ENCODE measurements at places on chromosomes 11 and 22. TPM values are rescaled to one million over a fixed set of nuclear protein-coding genes. Genes with fewer than 3 reads are reported as not detected.

- H3K27me3 ChIP-seq = no peaks in the 10 kb centered on the region
- H3K27ac ChIP-seq = no peak overlapping the region
- DNase-seq = no peak
- H3K4me3 ChIP-seq = no peak overlapping the region
- no peaks in the 10 kb centered on the region for H3K4me1 ChIP-seq
- H3K36me3 ChIP-seq = no peaks in the 10 kb centered on the region
These were observed 68.2 kb upstream of the SESN3 start for GRCh38 chr11:95299078-95299679.

DNA sequence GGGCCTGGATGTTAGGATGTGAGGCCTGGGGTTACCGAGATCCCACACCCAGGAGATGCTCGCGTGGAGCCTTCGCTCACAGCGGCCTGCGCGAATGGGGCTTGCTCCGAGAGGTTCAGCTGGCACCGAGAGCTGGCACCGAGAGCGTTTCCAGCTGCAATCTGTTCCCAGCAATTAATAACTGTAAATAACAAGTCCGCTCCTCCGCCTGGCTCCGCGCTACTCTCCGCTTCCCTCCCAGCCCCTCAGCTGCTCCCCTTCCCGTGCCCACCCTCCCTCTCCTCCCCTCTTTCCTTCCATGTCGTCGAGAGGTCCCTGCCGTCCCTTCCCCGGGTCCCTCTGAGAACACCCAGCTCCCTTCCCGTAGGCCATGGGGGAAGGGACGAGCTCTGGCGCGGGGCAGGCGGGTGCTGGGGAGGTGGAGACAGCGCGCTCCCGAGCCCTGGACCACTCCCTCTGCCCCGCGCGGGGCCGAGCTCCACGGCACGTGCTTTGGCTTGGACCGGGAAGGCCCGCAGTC, 110.8 kb downstream of the WNT7B start:
- no peak for DNase-seq
- peaks cover 54% of the 10 kb centered on the region for H3K27me3 ChIP-seq
- peaks cover 33% of the 10 kb centered on the region for H3K4me1 ChIP-seq
- H3K27ac ChIP-seq = no peak overlapping the region
- H3K36me3 ChIP-seq = no peaks in the 10 kb centered on the region
- H3K4me3 ChIP-seq = no peak overlapping the region

- H3K36me3 ChIP-seq = no peaks in the 10 kb centered on the region
- no peak for DNase-seq
- peaks cover 2% of the 10 kb centered on the region for H3K4me1 ChIP-seq
These were observed 14.4 kb downstream of the ETS1 start for GRCh38 chr11:128572965-128573364.

DNA sequence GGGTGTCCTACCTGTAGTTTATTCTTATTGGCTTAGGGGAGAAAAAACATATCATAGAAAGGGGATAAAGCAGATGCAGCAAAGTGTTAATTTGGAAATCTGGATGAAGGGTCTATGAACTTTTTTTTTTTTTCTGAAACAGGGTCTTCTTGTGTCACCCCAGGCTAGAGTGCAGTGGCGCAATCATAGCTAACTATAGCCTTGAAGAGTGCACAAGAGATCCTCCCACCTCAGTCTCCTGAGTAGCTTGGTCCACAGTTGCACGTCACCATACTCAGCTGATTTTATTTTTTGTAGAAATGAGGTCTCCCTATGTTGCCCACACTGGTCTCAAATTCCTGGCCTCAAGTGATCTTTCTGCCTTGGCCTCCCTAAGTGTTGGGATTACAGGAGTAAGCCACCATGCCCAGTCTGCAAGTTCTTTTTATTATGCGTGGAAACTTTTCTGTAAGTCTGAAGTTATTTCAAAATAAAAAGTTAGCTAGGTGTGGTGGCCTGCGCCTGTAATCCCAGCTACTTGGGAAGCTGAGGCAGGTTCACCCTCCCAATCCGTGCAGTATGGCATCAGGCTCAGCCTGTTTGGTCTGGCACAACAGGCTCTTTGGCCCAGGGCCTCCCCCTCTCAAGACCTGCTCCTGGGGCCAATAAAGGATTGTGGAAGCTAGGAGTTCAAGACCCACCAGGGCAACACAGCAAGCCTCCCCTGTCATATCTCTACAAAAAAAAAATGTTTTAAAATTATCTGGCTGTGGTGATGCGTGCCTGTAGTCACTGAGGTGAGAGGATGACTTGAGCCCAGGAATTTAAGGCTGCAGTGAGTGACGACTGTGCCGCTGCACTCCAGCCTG, 111.9 kb downstream of the MED15 start:
- no peaks in the 10 kb centered on the region for H3K4me1 ChIP-seq
- H3K36me3 ChIP-seq = no peaks in the 10 kb centered on the region
- no peak overlapping the region for H3K4me3 ChIP-seq
- no peak overlapping the region for H3K27ac ChIP-seq
- H3K27me3 ChIP-seq = peaks cover 5% of the 10 kb centered on the region

TRPM5 gene
- polyA plus RNA-seq = not detected

C11orf42 gene
- polyA plus RNA-seq = not detected

Data from keratinocyte (primary cell).